ENCODE measurements at places on chromosomes 5 and 9.

DNA sequence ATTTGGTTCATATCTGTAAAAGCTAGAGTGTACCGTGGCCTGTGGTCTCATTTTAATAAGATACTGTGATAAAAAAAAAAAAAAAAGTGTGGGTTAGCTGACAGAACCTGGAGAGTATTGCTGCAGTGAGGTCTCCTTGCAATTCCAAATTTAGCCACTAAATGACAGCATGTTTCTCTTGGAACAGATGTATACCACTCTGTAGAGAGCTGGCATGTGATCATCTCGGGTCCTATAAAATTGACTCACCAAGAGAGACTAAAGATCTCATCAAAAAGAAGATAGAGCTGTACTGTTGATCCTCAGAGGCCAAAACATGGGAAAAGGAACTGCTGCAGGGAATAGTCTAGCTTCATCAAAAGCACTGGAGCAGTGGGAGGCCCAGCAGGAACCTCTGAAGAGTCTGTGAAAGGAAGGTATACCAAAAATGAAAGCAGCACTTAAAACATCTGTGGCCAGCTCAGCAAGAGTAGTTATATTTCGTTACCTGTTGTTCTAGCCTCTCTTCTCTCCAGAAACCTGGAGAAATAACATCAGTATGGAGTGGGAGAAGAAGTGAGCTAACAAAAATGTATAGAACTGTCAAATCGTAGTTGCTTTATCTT lies 826.8 kb downstream of the EFNA5 start:
- DNase-seq, result no peak

DNA sequence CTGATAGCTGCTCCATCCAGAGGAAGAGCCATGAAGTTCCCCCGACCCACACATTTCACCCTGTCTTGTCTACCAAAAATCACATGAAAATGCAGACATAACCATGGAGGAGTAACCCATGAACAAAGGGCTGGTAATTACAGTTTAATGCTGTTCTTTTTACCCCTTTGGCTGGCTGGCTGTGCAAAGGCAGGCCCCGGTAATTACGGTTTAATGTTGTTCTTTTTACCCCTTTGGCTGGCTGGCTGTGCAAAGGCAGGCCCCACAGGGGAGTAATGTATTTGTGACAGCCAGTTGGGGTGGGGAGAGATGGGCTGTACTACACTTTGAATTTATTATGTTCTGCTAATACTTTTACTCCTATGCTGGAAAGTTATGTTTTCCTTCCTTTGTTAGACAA lies 41.7 kb downstream of the PIK3R1 start:
- no peak for DNase-seq

DNA sequence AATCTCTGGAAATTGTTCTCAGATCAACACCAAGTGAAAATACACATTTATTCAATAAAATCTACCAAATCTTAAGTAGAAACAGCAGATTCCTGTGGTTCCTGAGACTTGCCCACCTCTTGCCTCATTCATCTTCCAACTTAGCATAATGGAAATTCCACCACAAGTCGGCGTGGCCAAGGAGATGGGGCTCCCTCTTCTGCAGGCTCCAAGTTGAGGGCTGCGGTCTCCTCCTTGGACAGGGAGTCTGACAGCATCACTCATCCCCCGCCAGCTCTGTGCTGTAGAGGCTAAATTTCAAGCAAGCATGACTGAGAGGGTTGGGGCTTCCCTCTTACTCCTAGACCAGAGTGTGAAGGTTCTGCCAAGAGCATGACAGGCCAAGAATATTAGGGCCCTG lies 273.7 kb downstream of the DIRAS2 start:
- DNase-seq, result no peak

DNA sequence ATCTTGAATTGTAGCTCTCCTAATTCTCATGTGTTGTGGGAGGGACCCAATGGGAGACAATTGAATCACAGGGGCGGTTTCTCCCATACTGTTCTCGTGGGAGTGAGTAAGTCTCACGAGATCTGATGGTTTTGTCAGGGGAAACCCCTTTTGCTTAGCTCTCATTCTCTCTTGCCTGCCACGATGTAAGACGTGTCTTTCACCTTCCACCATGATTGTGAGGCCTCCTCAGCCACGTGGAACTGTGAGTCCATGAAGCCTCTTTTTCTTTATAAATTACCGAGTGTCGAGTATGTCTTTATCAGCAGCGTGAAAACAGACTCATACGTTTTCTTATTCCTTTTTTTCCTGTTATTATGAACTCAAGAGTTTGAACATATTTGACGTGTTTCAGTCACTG lies 39.1 kb downstream of the RETREG1 start:
- DNase-seq, result no peak

DNA sequence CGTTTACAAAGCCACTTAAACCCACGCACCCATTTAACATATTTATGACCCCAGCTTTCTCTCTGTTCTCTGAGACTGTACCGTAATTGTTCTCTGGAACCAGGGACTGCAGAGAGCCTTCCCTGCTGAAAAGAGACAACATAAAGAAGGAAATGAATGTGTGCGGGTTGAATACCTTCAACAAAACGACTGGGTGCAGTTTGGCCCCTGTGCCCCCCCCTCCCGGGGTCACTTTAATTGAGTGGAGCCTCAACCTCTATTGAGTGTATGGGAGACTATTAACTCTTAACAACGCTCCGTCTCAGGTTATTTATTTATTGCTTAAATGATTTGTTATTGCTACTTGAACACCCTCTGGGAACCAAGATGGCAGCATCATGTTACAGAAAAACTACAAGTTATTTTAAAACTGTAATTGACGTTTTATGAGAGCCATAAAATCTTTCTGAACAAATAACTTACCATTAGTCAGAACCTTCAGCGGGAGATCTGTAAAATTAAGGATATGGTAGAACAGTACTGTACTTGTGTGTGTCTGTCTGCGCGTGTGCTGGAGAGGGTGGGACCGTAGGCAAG lies 70.6 kb downstream of the GAS1 start:
- DNase-seq, result no peak

DNA sequence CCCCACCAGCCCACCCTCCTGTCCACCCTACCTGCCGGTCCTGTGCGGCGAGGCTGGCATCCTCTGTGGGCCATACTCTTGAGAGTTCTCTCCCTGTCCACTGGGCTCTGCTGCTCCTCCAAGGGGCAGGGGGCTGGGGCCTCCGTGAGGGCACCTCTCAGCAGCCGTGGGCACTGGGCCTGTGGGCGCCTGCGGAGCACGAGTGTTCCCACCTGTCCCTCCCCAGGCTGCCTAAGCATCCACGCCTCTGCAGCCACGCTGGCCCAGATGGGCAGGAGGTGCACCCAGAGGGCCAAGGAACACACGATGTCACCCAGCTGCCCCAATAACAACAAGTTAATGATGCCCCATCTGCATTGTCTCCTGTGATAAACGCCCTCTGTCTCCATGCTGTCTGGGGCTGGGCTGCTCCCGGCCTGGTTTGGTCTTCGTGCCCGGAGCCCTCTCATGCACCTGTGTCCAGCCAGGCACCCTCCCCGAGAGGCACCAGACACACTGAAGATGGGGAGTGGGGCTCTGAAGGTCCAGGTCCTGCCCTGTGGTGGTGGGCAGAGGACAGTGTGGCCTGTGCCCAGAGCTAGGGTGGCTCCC lies 114.5 kb downstream of the RXRA start:
- DNase-seq, result no peak

DNA sequence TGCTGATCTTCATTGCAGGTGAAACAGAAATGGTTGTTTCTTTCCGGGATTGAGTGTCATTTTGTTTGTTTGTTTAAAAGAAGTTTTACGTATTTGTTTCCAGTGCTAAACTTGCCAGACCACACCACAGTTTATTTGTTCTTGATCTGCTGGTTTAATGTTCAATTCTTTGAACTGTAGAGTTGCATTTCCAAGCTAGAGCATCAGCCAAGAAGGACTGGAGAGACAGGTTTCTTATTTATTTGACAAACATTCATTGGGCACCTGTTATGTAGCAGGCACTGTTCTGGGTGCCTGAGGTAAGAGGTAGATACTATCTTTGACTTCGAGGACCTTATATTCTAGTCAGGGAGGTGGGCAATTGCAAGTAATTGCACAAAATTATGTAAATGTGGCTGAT lies 45.0 kb downstream of the MCCC2 start:
- no peak for DNase-seq

GRCh38 chr9:121662891-121663580 lies 11.6 kb downstream of the DAB2IP start:
- no peak for DNase-seq

GRCh38 chr9:10479172-10479571 lies 133.6 kb downstream of the PTPRD start:
- DNase-seq, result no peak

DNA sequence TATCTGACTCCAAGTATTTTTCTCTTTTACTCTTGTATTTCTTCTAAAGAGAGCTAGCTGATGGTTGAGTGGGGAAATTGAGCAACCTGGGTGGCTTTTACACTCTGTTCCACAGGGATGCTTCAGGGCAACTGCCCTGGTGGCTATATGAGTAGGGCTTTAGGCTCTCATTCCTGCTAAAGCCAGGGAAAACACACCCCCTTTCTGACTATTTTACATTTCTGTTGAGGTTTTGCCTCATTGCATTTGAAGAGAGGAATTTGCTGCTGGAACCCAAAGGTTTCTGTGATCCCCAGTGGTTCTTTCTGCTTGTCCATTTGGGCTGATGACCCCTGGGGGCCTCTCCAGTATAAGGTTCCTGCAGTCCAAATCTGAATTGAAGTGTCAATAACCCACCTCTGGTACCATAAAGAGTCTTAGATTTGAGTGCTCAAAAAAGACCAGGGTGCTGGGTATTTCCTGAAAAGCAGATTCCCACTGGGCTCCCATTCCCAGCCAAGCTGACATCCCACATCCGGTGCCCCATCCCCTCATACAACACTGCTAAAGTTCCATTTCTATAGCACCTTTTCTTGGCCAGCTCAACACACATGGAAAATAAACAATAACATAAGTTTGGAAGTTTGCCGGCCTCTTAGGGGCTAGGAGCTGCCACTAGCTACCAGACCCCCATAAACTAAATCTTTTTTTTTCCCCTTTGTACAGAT lies 59.5 kb downstream of the PAPPA start:
- no peak for DNase-seq
